ENCODE measurements at places on chromosomes 3 and 15.

GRCh38 chr3:138786788-138787271, 47.9 kb downstream of the PIK3CB start:
- DNase-seq, result no peak

- DNase-seq, result no peak
Observed at GRCh38 chr3:114668099-114668498, 374.3 kb downstream of the TIGIT start.

- no peak for DNase-seq
Observed at GRCh38 chr3:2334921-2335320, 236.3 kb downstream of the CNTN4 start.

DNA sequence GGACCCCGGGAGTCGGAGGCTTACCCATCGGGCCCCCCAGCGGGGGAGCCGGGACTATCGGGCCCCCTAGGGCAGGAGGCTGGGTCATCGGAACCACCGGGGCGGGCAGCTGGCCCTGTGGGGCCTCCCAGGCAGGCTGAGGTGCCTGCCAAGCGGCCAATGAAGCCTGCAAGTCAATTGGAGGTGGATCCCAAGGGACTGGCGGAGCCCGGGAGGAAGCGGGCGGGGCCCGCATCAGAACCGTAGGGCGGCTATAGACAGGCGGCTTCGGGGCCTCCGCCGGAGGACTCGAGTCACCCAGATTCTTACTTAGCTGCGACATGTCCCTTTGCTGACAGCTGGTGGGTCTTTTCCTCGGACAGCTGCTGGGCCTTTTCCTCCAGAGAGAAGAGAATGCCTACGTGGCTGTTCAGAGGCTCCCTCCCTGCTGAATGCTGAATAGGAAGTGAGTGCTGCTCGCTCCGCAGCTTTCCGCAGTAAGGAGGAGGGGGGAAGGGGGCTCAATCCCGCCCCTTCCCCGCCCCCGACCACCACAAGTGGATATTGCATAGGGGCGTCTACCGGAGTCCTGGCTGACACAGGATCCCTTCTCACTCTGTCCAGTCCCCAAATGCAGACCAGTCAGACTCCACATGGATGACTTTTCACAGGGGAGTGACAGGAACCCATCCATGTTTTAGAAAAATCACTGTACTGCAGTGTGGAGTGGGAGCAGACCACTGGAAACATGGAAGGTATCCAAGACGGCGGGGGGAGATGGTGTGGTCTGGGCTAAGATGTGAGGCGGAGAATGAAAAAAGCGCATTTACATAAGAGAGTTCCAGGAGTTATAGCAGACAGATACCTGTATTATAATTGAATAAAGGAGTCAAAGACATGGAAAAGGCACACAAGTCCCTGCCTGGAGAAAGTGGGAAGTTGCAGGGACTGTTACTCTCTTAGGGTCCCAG, at the start of gene MAGEL2:
Gene MAGEL2 (minus strand): TSS at position 447 of the 950 bp plus-strand sequence. CDS start 125 bp downstream, at position 322.
- DNase-seq, result peak; percentile 69

DNA sequence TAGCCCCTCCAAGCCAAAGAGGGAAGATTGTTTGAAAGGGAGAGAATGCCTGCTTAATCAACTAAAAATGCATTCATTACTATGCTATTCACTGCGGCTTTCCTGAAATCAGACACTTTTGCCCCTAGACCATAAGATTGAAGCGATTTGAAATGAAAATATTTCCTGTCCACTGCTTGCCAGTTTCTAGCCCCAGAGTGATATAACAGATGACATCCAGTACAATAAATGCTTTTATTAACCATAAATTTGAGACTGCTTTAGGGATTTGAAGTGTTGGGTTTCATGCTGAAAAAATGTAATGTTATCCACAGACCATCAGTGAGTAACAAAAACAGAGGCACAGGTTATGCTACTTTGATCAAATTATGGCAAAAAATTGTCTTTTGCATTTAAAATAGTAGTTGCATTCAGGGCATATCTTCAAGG, 14.1 kb downstream of the IL17RD start:
- DNase-seq, result no peak

GRCh38 chr15:51038162-51038973, 56.3 kb downstream of the TNFAIP8L3 start:
- no peak for DNase-seq

DNA sequence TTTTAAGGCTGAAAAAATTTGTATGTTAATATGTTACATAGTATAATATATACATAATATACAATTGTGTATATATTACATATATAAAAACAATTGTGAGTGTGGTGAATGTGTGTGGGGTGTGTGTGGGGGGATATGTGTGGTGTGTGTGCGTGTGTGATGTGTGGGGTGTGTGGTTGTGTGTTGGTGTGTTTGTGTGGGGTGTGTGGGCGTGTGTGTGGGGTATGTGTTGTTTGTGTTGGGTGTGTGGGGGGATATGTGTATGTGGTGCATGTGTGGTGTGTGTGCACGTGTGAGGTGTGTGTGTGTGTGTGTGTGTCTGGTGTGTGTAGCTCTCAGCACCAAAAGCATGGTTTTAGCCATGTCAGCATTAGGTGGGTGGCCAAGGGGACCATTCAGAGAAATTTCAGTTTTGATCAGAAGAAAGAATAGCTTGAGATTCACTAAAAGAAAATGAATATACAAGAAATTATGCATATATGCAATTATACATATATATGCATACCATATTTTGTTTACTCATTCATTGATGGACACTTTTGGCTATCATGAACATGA, 118.9 kb downstream of the ALDH1A2 start:
- DNase-seq, result no peak

DNA sequence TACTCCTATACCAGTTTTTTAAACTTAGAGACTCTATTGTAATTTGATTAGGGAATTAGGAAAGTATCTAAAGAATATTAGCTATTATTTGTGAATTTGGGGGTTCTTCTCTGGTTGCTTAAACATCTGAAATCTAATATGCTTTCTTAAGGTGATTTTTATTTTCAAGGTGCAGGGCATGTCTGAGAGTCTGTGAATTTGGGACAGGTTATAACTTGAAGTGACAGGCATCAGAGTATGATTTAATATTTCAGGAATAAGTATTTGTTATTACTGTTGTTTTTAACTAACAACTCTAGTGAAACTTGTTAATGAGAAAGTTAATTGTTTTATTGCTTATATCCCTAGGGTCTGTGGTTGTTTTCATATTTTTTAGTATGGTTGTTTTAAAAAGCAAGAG, 321.6 kb upstream of the EPHA3 start:
- no peak for DNase-seq

DNA sequence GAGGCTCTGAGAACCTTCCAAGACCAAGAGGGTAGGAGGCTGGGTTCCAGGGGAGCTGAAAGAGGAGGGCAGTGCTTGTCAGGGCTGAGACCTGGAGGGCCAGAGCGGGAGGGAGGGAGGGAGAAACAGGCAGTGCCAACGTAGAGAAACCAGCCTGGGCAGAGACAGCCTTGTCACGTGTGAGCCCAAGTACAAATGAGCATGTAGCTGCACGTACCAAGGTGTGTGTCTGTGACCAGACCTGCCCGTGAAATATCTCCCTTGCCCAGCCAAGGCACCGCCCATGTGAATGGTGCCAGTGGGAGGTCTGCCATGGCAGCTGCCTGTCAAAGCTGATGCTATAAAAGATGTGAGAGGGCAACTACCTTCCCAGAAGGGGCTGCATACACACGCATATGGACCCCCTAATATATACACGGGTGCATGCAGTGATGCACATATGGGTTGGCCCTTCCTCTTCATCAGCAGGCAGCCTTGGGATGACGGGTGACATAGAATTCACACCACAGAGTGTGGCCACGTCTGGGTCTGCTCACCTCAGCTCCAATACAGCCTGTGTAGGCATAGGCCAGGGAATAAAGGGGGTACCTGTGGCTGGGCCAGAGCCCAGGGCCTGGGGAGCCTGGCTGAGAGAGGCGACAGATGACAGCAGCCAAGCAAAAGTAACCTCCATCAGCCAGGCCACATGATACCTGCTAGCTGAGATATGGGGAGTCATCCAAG, 7.8 kb upstream of the CTDSPL start:
- no peak for DNase-seq

DNA sequence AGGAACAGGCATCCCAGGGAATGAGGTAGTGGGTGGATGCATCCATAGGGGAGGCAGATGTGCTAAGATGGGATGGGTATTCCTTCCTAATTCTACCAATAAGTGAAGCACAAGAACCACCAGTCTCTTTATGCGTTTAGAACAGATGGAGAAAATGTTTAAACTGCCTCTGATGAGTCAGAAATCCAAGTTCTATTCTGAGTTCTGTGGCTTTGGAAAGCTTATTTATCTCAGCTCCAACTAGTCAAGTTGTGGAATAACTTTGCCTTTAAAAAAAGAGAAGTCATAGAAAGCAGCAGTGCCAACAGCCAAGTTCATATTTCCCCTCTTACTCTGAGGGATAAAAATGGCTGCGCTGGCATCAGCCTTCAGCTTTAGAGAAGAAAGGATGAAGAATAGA, 761.7 kb downstream of the IGSF11 start:
- no peak for DNase-seq

DNA sequence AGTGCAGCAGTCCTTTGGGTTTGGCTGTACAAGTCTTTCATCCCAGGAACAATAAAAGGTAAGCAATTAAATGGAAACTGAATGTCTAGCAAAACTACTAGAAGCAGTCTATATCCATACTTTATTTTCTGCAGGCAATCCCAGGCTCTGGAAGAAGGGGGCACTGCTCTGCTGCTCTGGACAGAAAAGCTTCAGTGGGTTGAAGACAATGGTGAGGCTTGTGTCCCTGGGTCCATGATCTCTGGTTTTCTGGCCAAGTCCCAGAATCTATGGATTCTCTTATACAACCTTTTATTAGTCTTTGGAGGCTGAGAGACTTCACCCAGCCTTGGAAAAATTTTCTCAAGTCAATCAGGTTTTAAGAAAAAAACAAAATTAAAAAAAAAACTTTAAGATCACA, 35.6 kb downstream of the SCAP start:
- DNase-seq, result no peak

DNA sequence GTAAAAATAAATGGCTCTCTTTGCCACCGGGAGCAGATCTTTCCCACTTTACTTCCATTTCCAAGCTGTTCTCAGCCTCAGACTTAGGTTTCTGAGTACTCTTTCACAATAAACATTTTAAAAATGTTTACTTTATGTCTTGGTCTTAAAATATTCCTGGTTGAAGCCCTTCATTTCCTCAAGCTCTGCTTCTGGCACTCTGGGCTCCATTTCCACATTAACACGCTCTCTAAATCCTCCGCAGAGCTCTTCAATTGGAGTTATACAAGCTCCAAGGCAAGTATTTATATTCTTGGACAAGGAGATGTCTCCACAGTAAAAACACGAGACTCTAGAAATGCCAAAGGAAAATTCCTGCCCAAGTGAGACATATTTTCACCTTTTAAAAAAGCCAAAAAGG, 169.3 kb downstream of the GREM1 start:
- no peak for DNase-seq
